ENCODE measurements at places on chromosomes 1 and 21.

DNA sequence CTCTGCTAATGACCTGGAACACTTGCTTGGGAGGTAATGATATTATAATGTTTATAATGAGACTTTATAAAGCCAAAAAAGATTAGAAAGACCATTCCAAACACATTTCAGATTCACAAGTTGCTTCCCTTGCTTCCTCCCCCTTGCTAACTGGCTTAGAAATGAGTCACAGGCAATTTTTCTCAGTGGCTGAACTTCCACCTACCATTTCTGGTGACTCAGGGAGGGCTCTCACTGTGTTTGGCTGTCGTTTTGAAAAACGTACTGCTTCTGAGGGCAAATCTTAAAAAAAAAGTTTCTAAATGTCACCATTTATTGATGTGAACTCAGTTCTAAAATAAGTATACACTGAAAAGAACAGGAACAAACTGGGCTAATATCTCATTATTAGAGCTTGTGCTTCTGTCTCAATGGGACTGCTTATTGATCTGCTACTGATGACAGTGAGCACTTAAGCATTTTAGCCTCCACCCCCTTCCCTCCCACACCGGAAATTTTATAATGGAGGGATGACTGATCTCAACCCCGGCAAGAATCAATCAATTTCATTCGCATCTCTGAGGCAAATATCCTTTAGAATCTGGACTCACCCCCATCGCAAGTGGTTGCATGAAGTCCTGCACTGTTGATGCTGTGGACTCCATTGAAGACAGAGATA is 278.3 kb downstream of the KCTD3 start:
- DNase-seq, result no peak

DNA sequence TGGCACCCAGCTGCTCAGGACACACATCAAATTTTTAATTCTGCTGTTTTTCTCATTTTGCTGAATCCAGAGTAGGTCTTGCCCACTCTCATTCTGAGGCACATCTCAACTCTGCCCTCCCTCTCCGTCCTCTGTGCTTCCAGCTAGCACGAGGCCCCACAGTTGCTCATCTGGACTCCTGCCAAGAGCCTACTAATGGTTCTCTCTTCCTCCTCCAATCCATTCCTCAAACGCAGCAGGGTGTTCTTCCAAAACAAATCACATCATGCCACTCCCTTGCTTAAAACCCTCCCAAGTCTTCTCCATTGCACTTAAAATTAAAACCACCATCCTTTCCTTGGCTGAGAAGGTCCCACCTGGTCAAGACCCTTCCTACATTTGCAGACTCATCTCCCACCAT is 49.8 kb upstream of the SCAF4 start:
- no peak for DNase-seq

DNA sequence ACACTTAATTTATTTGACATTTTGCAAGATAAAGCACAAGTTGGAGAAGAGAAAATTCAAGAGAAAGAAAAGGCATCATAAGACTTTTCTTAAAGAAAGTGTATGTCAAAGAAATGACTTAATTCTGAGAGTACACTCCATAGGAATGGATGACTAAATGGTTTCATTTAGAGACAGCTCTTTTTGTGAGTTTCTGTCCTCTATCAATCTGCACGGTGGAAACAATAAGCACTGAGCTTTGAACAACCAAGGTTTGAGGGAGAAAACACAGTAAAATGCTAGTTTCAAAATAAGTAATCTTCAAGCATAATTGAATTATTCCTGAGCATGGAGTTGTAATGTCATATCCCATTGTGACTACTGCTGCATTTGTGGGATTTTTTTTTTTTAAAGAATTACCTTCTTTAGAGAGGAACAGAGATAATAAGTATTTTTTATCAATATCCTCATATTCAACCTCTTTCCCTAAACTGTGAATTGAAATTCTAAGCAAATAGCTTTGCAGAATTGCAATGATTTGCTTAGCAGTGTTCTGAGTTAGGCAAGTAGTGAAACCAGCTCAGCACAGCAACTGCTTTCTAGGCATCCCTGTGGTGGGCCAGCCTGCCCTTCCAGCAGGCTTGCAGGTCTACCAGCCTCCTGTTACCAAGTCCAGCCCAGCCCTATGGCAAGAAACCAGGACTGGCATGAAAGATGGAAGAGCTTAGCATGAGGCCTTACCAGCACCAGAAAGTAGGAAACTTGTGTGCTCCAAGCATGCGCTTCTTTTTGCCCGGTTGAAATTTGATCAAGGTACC is 38.2 kb downstream of the KCNJ6 start:
- no peak for DNase-seq

DNA sequence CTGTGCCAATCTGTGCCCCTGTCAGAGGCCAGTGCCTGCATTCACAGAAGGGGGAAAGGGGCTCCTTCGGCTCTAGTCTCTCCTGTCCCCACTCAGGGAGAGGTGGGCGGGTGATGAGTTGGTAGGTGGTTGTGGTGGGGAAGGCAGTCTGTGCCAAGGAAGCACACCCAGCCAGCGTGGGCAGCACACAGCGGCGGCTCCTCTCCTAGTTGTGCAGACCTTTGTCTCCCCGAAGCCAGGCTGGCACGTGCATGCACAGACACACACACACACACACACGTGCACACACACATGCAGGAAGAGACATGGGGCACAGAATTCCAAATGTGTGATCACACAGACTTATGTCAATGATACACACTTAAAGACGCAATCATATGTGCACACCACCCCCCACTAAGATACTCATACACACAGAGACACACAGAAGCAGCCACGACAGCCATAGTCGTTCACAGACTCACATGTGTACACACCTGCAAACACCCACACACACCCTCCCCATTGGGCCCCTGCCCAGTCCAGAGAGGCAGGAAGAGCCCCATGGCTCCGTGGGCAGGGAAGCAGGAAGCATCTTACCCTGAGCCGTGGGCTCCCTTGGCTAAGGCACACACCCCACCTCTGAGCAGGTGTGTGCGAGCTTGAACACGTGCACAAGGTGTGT is 16.4 kb downstream of the RIMS3 start:
- no peak for DNase-seq

DNA sequence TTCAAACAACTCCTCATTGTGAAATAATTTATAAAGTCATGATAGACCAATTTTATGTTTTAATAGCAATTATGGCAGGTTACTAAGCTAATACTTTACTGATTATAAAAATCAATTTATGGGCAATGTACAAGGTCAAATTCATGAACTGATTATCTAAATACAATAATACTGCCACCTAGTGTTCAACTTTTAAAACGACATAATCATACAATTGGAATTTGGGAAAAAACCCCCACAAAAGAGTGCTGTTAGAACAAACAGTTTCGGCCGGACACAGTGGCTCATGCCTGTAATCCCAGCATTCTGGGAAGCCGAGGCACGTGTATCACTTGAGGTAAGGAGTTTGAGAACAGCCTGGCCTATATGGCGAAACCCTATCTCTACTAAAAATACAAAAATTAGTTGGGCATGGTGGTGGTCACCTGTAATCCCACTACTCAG is 14.0 kb downstream of the GTF2B start:
- DNase-seq, result no peak

DNA sequence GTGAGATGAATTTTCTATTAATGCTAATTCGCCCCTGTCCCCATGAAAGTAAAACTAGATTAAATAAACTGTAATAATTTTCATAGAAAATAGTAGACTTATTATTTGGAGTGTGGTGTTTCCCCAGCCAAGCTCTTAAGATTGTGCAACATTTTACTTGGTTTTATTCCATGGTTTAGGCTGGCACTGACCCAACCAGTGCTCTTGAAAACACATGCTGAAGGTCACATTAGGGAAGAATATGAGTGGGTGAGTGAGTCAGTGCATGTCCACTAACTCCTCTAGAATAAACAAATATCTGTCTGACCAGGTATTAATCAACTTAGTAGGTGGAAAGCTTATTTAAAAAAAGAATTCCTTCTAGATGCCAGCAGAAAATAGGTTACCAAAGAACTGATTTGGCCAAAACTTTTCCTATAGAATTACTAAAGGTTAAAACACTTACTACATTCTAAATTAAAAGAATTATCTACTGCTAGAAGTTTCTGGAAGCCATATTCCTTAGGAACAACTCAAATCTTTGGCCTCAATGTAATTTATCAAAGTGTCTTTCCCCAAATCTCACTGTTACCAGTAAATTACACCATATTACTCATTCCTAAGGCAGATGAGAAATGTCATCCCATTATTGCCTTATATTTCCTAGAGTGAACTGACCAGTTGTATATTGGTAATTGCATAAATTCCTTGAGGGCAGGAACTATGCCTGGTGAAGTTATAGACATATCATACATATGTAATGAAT is 89.7 kb upstream of the RGS1 start:
- no peak for DNase-seq

DNA sequence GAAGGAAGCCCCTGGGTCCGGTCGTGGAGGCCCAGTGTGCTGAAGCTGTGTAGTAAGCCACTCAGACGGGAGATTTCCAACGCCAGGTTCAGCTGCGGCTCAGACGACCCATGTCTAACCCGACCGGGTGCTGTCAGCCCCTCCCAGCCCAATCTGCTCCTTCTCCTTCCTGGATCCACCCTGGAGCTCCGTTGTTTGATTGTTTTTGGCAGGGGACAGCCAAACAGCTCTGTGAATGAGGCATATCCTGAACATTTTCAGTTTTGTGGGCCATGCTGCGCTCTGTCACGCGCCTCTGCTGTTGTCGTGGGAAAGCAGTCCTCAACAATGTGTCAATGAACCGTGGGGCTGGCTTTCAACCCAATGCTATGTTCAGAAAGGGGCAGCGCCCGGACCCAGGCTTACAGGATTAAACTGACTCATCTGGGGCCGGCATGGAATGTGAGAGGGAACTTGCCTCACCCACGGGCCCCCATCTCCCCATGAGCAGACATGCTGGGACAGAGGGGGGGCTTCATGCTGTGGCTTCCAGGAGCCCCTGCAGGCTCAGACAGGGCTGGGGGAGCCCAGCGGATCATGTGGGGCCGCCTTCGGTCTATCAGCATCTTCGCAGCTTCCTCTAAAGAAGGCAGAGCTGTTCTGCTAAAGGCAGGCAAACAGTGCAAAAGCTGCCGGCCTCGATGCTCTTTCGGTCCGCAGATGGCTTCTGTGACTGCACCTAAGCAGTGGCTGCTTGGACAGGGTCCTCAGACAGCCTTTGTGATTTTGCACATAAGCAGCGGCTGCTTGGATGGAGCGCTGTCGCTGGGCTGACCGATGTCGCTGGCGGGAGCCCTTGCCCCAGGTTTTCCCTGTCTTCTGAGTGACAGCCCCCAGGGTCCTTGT is 101.7 kb downstream of the RIPK4 start:
- no peak for DNase-seq

Data from stimulated activated CD8-positive, alpha-beta memory T cell treated with anti-CD3 and anti-CD28 coated beads, Interleukin-4, amount 100 ng/mL, for 1 hour (primary cell).